Stimulated activated CD8-positive, alpha-beta memory T cell treated with anti-CD3 and anti-CD28 coated beads, Interleukin-4, amount 100 ng/mL, for 4 hours (primary cell): ENCODE measurements at places on chromosomes 16 and 17.

DNA sequence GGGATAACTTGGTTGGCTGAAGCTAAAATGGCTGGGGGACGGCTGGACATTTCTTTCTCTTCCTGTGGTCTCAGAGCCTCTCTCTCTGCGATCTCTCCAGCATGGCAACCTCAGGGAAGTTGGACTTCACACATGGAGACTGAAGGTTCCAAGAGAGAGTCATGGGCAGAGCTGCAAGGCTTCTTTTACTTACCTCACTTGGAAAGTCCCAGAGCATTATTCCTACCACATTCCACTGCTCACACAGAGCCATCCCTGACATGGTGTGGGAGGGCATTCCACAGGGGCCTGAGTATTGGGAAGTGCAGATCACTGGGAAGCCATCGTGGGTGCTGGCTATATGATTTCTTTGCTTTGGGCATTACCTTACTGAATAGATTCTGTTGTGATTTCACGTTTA is 9.8 kb upstream of the SLC6A2 start:
- no peak for DNase-seq

DNA sequence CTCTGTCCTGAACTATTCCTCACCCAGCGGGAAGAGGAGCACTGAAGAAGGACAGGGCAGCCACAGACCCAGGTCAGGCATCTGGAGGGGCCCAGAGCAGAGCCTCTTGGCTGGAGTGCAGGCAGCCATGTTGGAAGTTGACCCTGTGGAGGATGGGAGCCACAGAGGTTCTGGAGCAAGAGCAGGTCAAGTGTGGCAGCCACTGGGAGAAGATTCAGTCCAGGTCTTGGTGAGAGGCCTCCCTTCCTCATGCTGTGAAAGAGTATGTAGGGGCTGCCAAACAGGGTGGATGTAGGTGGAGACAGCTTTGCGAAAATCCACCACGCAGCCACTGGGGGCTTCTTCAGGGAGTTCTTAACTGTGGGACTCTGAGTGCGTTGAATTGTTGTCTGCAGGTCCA is 590 bp upstream of the CD79B start:
- no peak for DNase-seq

- DNase-seq: no peak
Measured at GRCh38 chr16:19163215-19163614, 4.8 kb upstream of the SYT17 start.

- no peak for DNase-seq
Measured at GRCh38 chr17:39706921-39707337, 7.1 kb downstream of the ERBB2 start.

GRCh38 chr17:56795221-56795865 is 38.4 kb downstream of the C17orf67 start:
- DNase-seq: no peak

DNA sequence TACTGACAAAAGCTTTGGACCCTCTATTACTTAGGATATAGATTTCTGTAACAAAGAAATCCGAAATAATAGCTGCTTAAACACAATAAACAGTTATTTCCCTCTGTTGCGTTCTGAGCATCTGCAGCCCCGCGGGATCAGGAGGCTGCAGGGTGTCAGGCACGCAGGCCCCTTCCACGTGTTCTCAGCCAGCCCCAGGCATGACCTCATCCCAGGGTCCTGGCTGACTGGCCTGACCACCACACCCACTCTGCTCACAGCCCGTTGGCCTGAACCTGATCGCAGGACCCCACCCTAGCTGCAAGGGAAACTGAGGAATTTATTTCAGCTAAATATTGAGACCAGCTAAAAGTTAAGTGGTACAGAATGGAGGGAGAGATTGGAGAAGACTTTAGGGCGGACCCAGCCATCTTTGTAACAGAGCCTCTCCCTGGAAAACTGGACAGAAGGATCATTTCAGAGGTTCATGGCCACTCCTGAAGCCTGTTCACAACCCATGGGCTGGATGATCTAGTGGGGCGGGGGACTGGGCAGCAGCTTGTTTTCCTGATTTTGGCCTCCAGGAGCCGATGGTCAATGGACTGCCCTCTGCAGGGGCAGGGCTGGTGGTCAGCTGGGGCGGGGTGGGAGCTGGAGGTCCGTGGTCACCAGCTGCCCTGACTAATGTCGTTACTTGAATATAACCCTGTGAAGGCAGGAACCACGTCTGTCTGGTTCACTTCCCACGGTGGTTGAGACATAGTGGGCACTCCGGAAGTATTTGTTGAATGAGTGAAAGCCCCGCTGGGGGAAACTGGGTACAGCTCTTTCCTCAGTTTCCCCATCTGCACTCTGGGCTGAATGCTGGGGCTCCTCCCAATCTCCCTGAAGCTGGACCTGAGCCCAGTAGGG is 10.9 kb downstream of the CETP start:
- DNase-seq: no peak

GRCh38 chr16:67948015-67948414 is 4.1 kb upstream of the LCAT start:
- no peak for DNase-seq

GRCh38 chr17:31378638-31379037 is 12.8 kb upstream of the RAB11FIP4 start:
- DNase-seq: no peak
